ENCODE measurements at places on chromosomes 12 and 14.

DNA sequence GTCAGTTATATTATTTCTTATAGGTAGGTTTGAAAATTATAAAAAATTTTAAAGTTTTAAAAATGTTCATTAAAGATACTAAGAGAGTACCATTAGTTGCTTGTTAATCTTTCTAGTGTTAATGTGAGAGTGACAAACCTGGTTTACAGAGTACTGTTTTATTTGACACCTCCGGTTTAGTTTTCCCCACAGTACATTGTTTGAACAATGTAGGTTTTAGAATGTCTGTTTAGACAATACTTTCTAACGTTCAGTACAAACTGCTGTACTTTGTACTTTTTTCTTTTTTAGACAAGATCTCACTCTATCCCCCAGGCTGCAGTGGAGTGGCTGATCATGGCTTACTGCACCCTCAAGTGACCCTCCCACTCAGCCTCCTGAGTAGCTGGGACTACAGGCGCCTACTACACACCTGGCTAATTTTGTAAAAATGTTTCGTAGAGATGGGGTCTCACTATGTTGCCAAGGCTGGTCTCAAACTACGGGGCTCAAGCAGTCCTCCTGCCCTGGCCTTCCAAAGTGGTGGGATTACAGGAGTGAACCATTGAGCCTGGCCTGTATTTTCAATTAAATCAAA is 3.2 kb downstream of the BICDL1 start:
- no peak for DNase-seq

- DNase-seq = no peak
These were observed 78.0 kb downstream of the DBX2 start for GRCh38 chr12:44972746-44973421.

- no peak for DNase-seq
These were observed 306.1 kb downstream of the KCNC2 start for GRCh38 chr12:74903522-74903921.

DNA sequence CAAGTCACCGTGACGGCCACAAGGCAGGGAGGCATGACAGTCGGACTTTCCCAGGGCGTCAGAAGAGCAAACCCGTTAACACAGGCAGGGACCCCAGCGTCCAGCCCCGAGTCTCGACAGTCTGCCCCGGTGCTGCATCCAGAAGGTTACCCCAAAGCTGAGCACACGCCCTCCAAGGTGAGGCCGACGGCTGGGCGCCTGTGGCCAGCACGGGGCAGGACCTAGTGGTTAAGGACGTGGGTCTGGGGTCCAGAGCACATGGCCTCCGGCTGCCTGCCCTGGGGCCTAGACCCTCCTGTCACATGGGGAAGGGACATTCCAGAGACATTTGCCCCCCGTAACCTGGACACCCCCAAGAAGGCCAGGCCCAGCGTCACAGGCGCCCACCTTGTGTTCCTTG is 29.7 kb upstream of the BTBD6 start:
- no peak for DNase-seq

- DNase-seq = peak; percentile 65
These were observed 39.7 kb downstream of the KRT80 start for GRCh38 chr12:52151837-52152783.

- no peak for DNase-seq
These were observed 100.3 kb upstream of the SOX5 start for GRCh38 chr12:24049728-24050127.

DNA sequence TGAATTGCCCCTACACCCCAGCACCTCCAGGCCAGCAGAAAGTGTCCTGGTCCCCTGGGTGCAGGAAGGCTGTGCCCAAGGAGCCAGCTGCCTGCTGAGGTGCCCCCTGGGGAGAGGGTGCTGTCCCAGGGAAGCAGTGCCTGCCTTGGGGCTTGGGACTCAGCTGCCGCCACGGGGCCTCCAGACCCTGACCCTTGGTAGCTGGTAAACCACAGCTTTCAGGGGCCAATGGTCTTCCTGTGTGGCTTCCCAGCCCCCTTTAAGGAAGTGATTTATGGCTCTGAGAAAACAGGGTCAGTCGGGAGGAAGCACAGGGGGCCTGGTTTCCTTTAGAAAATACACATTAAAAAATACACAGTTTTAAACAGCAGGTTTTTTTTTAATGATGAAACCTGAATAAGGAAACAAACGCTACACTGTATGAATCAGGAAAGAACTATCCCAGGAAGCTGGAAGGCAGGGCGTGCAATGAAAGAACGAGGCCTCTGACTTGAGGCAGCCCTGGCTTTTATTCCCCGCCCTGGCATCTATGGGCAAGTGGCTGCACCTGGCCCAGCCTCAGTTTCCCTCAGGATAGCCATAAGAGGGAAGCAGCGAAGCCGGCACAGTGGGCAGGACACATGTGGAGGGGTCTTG is 40.6 kb upstream of the EML1 start:
- no peak for DNase-seq

GRCh38 chr12:32105986-32106516 is 596 bp upstream of the BICD1 start:
- no peak for DNase-seq

- no peak for DNase-seq
These were observed 43.1 kb downstream of the SOX5 start for GRCh38 chr12:23906329-23906728.

- DNase-seq = no peak
These were observed 144.8 kb downstream of the NUAK1 start for GRCh38 chr12:105993766-105994555.

DNA sequence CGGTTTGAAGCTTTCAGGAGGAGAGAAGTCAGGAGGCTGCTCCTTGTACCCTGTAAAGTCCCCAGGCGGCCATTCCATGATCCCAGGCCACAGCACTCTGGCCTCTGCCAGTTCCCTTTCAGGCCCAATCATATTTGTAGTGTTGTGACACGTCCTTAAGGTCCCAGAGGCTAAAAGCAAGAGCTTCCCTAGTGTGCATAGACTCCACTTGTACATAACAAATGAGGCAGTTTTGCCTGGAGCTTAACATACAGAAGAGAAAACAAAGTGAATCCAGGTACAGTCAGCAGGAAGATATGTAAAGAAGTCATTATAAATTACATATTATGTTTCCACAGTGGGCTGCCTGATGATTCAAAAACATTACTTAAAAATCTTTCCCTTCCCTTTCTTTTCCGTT is 81.1 kb upstream of the RPH3A start:
- no peak for DNase-seq

GRCh38 chr12:495466-495865 is 35.7 kb downstream of the B4GALNT3 start:
- DNase-seq = no peak

DNA sequence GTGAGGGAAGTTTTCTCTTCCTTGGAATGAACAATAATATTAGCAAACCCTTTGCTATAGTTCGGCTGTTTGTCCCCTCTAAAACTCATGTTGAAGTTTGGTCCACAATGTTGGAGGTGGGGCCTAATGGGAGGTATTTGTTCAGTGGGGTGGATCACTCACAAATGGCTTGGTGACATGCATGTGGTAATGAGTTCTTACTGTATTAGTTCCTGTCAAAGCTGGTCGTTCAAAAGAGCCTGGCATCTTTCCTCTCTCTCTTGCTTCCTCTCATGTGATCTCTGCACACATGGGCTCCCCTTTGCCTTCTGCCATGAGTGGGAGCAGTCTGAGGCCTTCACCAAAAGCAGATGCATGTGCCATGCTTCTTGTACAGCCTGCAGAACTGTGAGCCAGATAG is 13.1 kb upstream of the PPP4R4 start:
- DNase-seq = no peak

- no peak for DNase-seq
These were observed 35.9 kb downstream of the XRCC3 start for GRCh38 chr14:103679351-103679750.

- DNase-seq = peak; percentile 48
These were observed 8.6 kb downstream of the SETD1B start for GRCh38 chr12:121812320-121812871.

DNA sequence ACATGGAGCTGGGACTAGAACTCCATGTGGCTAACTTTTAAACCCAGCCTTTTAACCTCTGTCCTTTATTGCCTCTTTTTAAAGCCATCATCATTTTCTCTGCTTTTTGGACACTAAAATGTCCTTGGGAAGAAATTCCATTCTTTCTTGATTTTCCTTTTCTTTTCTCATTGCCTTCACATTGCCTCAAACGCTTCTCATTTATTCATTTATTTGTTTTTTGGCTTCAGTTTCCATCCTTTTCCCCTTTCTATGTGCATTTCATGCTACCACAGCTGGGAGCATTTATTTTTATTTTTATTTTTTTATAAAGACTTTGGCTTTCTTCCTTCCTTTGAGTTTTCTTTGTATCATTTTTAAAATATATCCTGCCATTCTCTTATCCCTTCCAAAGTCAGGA is 212.2 kb downstream of the DACT1 start:
- DNase-seq = no peak

DNA sequence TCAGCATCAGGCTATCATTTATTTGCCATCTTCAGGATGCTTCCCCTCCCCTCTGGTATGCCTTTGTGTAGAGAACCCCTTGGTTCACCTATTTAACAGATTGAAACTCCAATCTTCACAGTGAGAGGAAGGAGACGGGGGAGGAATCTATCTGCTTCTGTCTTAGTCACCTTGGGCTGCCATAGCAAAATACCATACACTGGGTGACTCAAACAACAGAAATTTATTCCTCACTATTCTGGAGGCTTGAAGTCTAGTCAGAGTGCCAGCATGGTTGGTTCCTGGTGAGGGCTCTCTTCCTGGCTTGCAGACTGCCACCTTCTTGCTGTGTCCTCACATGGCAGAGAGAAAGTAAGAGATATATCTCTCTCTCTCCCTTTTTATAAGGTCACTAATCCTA is 13.5 kb upstream of the EML1 start:
- no peak for DNase-seq

- DNase-seq = no peak
These were observed 700.2 kb downstream of the DIO2 start for GRCh38 chr14:79511146-79511545.

DNA sequence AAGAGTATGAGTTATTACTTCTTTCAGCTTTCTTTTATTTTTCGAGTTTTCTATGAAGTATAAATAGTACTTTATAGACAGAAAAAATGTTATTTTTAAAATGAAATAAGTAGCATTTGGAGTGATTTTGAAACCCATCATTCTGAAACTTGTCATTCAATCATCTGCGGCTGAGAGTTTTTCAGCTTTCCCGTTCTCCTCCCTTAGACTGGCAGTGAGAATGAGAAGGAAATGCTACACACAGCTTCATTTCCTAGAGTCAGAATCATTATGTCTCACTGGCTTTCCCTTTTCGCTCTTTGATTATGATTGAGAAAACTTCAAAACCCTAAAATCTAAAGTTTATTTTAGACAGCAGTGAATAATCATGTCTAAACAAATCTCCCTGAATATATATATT is 33.7 kb upstream of the GNPNAT1 start:
- DNase-seq = no peak

- no peak for DNase-seq
These were observed 156.1 kb downstream of the DIO2 start for GRCh38 chr14:80055226-80055625.

- DNase-seq = no peak
These were observed 3.8 kb downstream of the TAS2R20 start for GRCh38 chr12:10994307-10994706.

DNA sequence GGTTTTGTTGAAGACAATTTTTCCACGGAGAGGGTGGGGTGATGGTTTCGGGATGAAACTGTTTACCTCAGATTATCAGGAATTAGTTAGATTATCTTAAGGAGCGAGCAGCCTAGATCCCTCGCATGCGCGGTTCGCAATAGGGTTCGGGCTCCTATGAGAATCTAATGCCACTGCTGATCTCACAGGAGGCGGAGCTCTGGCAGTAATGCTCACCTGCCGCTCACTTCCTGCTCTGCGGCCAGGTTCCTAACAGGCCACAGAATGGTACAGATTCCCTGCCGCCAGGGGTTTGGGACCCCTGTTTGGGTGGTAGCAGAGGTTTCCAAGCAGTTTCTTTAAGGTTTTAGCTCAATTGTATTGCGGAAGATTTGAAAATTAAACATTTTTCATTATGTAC is 439.8 kb upstream of the OR4E1 start:
- no peak for DNase-seq

DNA sequence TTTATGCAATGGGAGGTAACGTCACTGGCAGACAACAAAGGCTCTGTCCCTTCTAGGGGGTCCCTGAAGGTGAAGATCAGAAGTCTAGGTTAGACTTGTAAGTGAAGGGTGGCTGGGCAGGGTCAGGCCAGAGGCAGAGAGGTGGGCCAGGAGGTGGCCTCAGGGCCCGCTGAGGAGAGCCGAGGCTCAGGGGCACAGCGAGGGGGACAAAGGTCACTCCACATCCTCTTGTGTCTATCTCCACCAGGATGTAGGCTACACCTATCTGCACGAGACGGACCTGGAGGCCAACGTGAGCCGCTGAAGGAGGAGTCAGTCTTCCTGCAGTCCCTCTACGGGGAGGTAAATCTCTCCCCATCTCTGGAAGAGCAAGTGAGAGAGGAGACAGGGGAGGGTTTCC is 20.3 kb downstream of the KRT85 start:
- DNase-seq = no peak

- DNase-seq = no peak
These were observed 14.1 kb downstream of the PYROXD1 start for GRCh38 chr12:21451529-21451928.

GRCh38 chr12:111606767-111607230 is 7.7 kb upstream of the ATXN2 start:
- DNase-seq = no peak

GRCh38 chr12:45418520-45418919 is 202.6 kb downstream of the ANO6 start:
- no peak for DNase-seq

- no peak for DNase-seq
These were observed 4.2 kb upstream of the PWP1 start for GRCh38 chr12:107681455-107681835.

- DNase-seq = no peak
These were observed 7.0 kb downstream of the SLIRP start for GRCh38 chr14:77714926-77715325.

- no peak for DNase-seq
These were observed 171.8 kb upstream of the NTF3 start for GRCh38 chr12:5260086-5260485.

GRCh38 chr12:116919706-116920485 is 9.1 kb downstream of the FBXW8 start:
- DNase-seq = no peak

All from gastrocnemius medialis (tissue), 4 donors.